ENCODE measurements at places on chromosomes 1 and 21. TPM values are rescaled to one million over a fixed set of nuclear protein-coding genes. Genes with fewer than 3 reads are reported as not detected.
A peak's percentile ranks its signal among the peaks of the same experiment; 100 is the strongest.

DNA sequence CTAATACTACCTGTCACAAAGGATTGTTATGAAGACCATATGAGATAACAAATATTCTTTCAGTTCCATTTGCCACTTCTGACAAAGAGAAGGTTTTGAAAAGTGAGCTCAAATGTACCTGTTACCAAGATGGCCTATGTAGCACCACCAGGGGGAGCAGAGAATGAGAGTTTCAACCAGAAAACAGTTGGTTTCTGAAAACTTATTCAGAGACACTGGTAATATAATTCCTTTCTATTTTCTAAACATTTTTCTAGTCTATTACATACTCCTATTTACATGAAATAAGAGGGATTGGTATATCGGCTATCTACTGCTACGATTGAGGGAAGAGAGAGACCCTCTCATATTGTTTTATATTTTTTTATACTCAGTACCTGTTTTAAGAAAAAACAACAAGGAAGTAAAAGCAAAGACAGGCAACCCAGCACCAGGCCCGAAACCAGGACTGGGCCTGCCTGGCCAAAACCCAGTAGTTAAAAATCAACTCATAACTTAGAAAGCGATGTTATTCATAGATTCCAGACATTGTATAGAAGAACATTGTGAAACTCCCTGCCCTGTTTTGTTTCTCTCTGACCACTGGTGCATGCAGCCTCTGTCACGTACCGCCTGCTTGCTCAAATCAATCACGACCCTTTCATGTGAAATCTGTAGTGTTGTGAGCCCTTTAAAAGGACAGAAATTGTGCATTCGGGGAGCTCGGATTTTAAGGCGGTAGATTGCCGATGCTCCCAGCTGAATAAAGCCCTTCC, 48.3 kb downstream of the IL23R start:
- DNase-seq: peak; percentile 43

DNA sequence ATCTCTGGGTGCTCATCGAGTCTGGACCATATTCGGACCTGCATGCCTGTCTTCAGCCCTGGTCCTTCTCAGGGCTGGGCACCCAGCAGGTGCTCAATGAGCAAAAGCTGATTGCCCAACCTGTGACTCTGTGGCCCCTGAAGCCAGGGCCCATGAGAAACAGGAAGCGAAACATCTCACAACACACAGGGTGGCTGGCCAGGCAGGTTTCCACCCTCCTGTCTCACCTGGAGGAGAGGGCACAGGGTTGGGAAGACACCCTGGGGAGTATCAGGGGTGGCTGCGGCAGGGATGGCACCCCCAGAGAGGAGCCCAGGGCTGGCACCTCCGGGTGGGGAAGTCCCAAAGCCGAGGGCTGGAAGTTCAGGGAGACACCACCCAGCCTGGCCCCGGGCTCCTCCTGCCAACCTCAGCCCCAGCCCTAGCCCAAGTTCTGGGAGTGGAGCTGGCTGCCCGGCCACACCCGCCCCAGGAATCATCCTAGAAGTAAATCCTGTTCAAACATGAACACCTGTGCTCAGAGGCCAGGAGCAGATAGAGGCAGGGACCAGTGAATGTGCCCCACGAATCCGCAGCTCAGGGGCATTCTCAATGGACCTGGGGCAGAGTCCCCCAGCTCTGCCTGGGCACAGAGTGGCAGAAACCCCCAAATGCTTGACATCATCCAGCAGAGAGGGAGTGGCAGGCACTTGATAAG, 54.6 kb downstream of the RAP1GAP start:
- peak; percentile 20 for DNase-seq

- peak; percentile 70 for DNase-seq
Observed at GRCh38 chr1:225146478-225146877, 217.0 kb downstream of the DNAH14 start.

- no peak for DNase-seq
Observed at GRCh38 chr1:167052389-167052788, 37.8 kb downstream of the GPA33 start.

DNA sequence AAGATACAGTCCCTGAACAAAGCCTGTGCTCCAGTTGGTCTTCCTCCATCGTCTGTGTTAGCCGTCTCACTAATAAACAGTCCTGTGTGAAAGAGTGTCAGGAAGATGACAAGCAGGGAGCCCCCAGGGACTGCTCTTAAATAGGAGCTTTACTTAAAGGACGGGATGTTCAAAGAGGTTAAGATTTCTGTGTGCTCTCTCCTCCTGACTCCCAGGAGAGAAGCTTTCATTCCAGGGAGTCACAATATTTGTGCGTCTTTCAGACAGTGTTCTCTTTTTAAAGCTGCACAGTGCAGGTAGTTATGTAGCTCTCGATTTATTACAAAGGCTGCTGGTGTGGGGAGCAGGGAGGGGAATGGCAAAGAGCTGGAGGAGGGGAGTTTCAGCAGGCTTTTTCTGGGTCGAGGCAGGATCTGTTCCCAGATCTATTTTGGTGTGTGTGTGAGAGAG, 43.5 kb downstream of the STYXL2 start:
- DNase-seq: no peak

GRCh38 chr1:227567256-227567655, 3.9 kb downstream of the ZNF678 start:
- no peak for DNase-seq

DNA sequence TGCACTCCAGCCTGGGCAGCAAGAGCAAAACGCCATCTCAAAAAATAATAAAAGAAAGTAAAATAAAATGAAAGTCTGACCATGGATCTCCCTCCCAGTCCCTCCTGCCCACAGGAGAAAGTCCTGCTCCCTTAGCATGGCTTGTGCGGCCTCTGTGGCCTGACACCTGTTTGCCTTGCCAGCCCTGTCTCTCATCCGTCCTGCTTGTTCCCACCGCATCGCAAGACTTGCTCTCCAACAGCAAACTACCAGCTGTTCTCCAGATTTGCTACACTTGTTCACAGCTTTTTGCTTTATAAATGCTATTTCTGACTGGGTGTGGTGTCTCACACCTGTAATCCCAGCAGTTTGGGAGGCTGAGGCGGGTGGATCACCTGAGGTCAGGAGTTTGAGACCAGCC, 2.7 kb downstream of the ETV3L start:
- peak; percentile 21 for DNase-seq

DNA sequence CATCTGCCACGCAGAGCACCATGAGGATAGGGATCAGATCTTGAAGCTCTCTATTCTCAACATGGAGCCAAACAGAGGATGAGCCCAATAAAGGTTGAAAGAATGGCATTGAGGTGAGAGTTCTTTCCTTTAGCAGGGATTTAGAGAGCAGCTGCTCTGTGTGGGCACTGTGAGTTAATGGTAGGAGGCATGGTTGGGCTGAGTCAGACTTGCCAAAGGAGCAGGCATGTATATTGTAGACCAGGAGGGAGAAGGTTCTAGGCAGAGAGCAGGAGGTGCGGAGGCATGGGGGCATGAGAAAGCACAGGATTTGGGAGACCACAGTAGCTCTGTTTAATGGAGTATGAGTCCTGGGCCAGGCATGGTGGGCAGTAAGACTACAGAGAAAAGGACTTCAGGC, 32.0 kb downstream of the TMEM53 start:
- no peak for DNase-seq

- no peak for DNase-seq
Observed at GRCh38 chr1:183956559-183957188, 80.9 kb downstream of the COLGALT2 start.

SLFNL1 gene
- 1.1 TPM for total RNA-seq
